Caki2 (cell line): ENCODE measurements at places on chromosomes 4 and X.

DNA sequence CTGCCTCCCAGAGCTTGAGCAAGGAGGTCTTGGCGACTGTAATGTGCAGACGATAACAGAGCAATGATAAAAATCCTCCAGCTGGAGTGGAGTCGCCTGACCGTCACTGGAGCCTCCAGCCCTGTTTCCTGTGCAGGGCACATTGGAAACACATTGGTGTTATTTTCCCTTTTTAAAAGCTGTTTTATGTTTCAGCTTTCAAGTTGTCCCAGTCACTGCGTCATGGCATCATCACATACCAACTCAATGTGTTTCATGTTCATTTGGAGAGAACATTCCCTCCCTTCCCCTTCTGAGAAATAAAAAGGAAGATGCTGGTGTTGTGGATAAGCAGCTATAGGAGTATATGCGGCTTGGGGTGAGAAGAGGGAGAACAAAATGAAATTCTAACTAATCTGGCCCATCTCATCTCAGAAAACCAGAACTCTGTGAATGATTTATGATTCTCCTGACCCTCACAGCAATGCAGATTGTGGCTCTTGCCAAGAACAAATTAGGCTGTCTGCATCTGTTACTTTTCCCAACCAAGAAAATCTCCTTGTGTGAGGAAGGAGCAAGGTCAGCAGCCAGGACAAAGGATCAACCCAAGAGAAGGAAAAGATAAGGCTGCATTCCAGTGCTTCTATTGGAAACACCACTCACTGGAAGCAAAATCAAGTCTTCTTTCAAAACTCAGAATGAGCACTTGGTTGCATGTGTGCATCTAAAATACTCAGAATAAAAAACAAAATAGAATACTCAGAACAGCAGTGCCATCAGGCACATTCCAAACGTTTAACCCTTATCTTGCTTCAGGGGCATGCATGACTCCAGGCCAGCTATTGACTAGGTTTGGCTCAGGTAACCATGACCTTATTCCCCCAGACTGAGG lies 134.4 kb downstream of the RASL11B start:
- DNase-seq = no peak

GRCh38 chrX:36568946-36569345 lies 439.2 kb upstream of the FAM47C start:
- peak; percentile 1 for DNase-seq

GRCh38 chrX:115284877-115285276 lies 4.6 kb upstream of the LUZP4 start:
- DNase-seq = no peak

DNA sequence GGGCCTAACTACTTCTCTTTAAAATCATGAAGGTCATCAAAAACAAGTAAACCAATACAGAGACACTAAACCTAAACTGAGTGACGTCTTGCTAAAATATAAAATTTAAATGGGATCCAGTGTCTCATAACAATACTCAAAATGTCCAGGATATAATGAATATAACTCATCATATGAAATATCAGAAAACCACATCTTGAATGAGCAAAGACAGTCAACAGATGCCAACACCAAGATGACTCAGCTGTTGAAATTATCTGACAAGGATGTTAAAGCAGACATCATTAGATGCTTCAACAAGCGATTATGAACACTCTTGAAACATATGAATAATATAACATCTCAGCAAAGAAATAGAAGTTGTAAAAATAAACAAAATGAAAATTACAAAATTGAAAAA lies 8.3 kb downstream of the NAP1L2 start:
- DNase-seq = no peak

GRCh38 chr4:78671903-78672815 lies 104.0 kb upstream of the BMP2K start:
- DNase-seq = peak; percentile 98

DNA sequence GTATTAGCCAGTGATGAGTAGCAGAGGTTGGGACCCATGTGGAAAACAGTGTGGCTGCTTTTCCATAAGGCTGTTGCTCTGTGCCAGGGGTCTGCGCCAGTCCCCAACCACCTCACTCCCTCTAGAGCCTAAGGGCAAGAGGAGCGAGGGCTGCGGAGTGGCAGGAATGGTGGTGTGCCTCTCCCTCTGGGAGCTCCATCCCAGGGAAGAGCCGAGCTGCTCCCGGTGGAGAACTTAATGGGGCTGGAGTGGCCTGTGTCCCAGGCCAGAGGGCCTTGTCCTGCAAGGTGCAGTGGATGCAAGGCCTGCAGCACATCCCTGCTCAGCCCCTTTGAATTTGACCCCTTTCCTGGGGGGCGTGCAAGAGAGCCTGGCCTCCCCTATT lies 105.4 kb upstream of the GRXCR1 start:
- no peak for DNase-seq

DNA sequence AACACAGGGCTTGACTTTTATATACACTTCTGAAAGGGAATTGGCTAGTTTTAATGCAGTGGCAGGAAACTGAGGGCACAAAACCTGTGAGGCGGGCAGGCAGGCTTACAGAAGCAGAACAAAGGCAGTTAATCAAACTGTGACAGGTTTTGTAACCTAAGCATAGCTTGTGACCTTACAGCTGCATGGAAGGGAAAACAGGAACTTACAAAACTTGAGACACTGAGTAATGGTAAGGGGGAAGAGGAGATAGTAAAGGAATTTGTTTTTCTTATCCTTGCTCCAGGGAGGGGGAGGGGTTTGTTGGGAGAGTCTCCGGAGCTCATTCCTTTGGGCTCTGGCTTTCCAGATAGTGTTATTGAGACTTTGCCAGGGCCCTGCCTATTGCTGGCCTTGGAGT lies 55.6 kb downstream of the SLITRK4 start:
- peak; percentile 68 for DNase-seq

- DNase-seq = no peak
Measured at GRCh38 chr4:113821856-113822255, 60.3 kb upstream of the CAMK2D start.

DNA sequence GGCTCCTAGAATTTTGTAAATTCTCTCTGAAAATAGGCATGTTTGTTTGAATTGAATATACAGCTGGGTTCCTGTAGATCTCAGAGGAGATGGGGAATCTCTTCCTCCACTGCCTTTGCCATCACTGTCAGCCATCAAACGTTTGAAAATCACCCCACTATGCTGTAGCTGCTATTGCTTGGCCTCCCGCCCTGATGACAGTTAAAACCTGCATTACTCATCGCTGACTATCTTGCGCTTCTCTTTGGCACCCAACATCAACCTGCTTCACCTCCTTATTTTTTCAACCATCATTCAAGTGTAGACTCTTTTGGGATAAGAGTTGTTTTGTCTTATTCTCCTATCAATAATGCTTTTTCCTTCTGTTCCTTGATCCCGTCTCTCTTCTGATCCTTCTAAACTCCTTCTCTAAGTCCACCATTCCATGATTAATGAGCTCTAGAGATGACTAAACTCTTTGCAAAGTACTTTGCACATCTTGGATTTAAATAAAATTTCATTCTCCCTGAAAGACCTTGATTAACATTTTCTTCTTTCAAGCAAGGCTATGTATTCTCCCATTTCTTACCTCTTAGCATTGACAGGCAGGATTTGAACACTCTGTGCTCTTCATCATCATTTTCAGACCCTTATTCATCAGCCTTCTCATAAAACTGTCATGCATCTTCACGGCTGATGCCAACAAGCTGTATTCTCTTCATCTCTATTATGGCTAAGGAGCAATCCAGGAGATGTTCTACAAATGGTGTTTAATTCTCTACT lies 133.0 kb downstream of the SNCA start:
- no peak for DNase-seq

- DNase-seq = no peak
Measured at GRCh38 chr4:36159208-36159607, 85.1 kb downstream of the ARAP2 start.

DNA sequence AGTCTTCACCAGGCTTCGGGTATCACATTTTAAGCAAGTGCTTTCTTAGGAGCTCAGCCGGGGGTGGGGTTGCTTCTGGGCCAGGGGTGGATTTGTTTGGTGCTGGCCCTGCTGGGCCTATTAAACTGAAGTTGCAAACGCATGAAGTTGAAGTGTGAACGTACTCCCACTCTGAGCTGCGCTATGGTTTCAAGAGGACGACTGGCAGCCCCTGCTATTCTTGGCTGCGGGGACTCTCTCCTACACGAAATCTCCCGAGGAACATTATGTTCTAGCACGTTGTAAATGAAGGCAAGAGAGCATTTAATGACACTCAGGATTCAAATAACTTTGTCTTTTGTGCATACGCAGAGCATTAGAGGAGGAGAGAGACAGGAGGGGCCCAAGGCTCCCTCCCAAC lies 401.3 kb upstream of the BOD1L1 start:
- no peak for DNase-seq

- DNase-seq = no peak
Measured at GRCh38 chrX:154349359-154349935, 25.0 kb downstream of the FLNA start.

GRCh38 chr4:27846951-27847350 lies 986.3 kb downstream of the STIM2 start:
- no peak for DNase-seq
